Vagina (tissue), 2 donors: ENCODE measurements at places on chromosomes 1 and 21.

DNA sequence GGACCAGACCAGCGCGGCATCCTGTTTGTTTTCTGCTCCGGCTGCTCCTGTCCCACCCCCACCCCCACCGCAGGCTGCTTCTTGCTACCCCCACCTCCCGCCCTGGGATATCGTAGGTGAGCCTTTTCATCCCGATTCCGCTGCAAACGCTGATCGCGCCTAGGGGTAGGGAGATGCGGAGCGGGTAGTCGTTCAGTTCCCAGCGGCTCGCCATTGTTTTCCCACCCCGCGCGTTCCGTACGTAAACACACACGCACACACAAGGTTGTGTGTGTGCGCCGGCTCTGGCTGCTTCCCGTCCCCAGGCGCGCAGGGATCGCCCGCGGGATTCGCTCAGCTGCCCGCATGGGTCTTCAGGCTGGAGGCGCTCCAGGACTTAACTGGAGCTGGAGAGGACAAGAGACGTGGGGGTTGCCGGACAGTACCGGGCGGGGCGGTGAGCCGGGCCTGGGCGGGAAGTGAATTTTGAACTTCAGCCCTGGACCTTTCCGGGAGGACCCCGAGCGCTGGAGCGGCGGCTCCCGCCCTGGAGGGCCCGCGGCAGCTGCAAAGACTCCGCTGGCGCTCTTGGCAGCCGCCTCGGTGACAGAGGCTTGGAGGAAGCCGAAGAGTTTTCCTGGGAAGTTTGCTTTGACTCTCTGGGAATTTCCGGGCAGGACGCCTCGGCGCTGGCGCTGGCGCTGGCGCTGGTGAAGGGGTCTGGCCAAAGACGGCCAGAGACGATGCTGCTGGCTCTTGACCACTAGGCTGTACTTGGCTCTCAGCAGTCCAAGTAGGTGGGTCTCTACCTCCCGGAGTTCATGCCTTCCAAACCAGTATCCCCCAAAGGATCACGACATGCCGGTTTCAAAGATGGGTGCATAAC, 1.6 kb downstream of the SOX13 start:
- peak; percentile 91 for DNase-seq

DNA sequence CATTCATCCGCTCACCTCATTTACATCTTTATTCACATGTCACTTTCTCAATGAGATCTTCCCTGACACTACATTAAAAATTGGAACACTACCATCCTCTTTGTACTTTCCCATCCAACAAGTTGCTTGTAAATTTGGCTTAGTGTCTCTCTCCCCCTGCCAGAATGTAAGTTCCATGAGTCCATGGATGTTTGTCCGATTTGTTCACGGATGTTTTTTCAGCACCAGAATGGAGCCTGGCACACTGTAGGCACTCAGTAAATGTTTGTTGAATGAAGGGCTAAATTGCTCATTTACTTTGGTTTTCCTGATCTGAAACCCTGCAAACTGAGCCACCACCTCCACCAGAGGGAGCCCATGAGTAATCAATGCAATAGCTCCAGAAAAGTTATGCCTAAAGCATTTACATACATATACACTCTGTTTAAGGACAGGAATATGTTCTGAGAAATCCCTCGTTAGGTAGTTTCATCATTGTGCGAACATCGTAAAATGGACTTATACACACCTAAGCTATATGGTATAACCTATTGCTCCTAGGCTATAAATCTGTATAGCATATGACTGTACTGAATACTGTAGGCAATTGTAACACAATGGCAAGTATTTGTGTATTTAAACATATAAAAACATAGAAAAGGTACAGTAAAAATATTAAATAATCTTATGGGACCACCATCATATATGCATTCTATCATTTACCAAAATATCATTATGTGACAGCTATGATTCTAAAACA, 2.8 kb upstream of the EYA3 start:
- no peak for DNase-seq

DNA sequence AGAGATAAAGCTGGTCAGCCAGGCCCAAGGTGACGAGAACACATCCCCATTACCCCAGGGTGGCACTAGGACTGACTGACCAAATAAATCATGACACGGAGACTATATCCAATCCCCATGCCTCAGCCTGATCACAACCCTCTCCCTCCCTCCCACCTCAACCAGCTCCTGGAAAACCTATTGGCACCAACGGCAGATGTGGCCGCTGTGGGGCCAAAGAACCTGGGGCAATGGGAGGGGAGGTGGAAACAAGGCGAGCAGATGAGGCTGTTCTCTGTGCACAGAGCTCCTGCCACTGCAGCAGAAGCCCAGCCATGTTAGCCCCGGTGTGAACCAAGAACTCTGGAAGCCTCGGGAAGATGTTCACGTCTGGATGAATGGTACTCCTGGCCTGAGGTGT, 77.6 kb downstream of the CD247 start:
- DNase-seq = peak; percentile 72

DNA sequence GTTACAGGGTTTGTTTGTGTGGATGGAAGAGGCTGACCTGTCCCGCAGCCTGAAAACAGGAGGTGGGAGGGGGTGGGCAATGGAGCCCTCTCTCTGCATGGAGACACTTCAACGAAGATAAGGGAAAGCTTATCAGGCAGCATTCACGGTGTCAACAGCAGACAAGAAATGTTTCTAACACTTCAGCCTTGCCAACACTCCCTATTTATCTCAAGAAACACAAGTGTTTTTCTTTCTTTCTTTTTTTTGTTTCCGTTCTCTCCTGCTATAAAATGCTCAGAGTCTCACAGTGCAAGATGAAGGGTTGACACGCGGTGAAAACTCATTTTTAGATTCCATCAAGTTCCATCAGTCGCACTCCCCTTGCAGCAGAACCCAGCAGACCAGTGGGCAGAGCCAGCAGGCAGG, 594.4 kb downstream of the MATN1 start:
- no peak for DNase-seq

DNA sequence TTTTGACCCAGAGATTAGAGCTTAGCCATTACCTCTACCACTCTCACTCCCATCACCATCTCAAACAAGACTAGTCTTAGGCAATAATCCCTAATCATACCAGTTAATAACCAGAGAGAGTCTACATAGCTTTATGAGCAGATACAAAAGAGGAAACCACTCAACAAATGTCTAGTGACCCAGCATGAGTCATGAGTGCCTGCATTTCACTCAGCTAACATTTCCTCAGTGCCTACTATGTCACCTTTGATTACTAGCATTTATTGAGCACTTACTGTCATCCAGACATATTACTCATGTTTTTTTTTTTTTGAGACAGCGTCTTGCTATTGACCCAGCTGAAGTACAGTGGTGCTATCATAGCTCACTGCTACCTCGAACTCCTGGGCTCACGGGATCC, 35.9 kb upstream of the GALNT2 start:
- no peak for DNase-seq

GRCh38 chr1:25473653-25474225, 43.0 kb downstream of the MACO1 start:
- DNase-seq = no peak

GRCh38 chr1:194300776-194301175, 1114.4 kb upstream of the B3GALT2 start:
- no peak for DNase-seq

- DNase-seq = no peak
Observed at GRCh38 chr1:1387098-1388077, 11.7 kb downstream of the CCNL2 start.

GRCh38 chr1:55741516-55741915, 526.4 kb upstream of the USP24 start:
- DNase-seq = no peak

- DNase-seq = no peak
Observed at GRCh38 chr1:7509598-7509997, 261.5 kb upstream of the VAMP3 start.

GRCh38 chr1:73359001-73359400, 839.0 kb downstream of the LRRIQ3 start:
- no peak for DNase-seq

DNA sequence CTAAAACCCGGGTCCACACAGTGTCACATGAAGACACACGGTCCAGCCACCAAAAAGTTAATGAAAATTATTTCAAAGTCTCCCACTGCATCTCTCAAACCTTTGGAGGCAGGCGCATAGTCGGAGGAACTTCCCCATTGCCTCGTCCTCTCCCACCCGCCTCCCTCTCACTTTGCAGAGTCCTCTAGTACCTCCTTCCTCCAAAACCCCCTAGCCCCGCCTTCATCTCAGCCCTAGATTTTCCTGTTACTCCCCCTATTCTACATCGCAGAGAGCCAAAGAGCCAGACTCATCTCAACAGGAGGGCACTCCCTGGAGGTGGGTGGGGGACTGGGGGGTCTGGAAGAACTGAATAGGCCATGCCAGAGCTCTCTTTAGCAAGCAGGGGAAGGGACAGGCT, 79.3 kb downstream of the DISP3 start:
- no peak for DNase-seq

DNA sequence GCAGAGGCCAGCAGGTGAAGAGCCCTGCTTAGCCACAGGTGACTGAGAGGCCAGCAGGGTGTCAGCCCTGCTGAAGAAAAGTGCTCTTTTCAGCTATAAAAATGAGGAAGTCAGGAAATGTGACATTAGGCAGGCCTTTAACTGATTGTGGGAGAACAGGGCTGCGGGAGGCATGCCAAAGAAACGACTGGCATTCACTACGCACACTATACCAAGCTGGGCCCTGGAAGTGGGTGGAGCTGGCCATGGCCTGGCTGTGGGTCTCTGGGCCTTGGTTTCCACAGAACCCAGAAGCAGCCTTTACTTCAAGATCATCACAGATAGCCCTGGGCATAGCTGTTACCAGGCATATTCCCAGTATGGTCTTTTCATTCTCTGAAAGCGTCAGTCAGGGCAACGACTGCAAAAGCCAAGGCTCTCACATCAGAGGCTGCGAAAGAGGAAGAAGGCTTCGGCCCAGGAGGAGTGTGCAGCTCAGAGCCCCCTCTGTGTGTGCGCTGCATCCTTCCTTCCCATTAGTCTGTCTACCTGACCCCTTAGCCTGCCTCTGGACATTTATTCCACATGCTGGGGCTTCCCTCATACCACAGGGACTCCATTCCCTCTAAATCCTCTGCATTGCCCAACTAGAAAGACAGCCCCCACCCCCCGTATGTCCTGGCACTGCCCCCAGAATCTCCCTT, 14.3 kb downstream of the SLC2A1 start:
- no peak for DNase-seq

DNA sequence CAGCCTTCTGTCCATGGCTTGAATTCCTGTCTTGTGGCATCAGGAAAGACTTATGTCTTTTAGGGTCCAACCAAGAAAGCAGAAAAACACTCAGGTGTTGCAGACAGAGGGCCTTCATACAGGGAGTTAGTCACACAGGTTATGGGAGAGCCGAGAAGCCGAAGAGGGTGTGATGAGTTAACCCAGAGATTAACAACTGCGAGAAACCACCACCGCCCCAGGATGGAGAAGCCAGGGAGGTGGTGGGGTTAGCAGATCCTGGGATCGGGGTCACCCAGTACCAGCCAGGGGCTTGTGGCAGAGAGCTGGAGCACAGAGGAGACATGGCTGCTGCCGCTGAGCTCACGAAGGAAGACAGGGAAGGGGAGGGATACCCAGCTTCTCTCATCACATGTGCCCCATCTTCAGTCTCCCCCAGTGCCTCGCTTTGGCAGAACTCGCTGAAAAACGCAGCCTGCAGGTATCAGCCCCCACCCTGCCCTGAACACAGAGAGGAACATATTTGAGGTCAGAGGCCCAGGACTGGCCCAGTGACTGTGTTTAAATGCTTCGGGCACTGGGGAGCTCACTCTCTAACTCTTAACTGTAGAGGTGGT, 58.7 kb downstream of the RUNX3 start:
- no peak for DNase-seq

GRCh38 chr1:207073906-207074820, 14.5 kb upstream of the C4BPB start:
- no peak for DNase-seq

- no peak for DNase-seq
Observed at GRCh38 chr1:166039436-166040201, 127.2 kb downstream of the FAM78B start.

DNA sequence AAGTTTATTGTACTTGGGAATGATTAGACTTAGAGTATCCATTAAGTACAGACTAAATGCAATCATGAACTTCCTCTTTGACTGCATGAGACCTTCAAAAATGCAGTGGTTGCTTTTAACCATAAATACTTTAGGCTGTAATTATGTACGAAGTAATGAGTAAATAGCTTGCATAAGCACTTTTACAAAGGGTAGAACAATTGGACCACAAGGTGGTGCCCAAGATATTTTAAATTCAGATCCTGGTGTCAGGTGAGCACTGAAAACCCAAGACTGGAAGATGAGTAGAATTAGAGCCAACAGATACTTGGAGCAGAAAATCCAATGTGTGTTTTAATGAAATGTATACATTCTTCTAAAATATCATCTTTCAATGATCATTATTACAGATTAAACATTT, 43.4 kb upstream of the RHOU start:
- DNase-seq = no peak

GRCh38 chr1:1080122-1080757, 6.1 kb upstream of the RNF223 start:
- no peak for DNase-seq

DNA sequence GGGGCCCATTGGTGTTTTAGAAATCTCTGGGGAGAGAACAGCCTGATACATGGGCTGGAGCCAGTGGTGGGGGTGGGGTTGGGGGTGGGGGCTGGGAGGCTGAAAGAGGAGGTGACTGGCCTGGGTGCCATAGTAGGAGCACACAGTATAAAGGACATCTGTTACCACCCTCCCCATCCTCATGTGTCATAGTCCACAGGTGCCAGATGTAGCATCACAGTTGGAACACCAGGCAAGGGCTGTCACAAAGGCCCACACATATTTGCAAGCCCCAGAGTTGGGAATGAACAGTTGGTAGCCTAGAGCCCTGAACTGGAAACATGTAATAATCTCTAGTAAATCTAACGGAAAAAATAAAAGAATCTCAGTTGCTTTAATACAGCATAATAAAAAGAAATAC, 55.1 kb upstream of the CR2 start:
- no peak for DNase-seq

DNA sequence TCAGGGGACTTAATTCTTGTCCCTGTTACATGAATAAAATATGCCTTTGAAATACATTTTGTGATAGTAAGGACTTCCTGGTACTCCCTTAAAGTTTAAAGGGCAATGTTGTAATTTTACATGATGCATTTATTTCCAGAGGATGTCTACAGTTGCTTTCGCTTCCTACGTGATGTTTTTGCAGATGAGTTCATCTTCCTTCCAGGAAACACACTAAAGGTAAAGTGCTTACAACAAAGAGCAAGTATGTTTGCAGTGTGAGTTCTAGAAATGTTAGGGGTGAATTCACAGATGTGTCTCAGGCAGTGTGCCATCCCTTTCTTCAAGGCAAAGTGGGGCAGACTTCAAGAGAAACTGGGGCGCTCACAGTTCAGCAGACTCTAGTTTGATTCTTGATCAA, 31.2 kb downstream of the GNPAT start:
- no peak for DNase-seq
